GM03348 (cell line): ENCODE measurements at places on chromosomes 13 and 19.
A peak's percentile ranks its signal among the peaks of the same experiment; 100 is the strongest.

- peak; percentile 94 for DNase-seq
Measured at GRCh38 chr19:56538761-56539263, at the start of gene ZFP28. Gene ZFP28, plus strand, starts transcription at chr19:56538948. Its CDS starts 71 bp downstream, at chr19:56539019.

- no peak for DNase-seq
Measured at GRCh38 chr13:102913914-102914313, 68.1 kb downstream of the ERCC5 start.

DNA sequence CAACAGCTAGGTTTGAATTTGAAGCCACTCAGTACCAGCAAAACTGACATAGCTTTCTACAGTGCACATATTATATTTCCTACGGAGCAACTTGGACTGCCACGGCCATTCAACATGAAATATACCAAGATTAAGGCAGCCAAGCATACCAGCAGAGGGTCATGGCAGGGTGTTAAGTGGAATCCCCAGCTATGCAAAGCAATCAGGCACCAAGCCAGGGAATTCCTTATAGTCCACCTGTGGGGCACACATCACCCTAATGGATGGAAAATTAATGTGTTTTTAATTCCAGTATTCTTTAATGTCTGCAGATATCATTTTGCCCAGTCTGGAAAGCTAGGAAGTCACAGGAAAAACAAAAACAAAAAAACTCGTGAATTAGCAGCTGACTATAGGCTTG, 1190.3 kb downstream of the EFNB2 start:
- DNase-seq = no peak

- DNase-seq = no peak
Measured at GRCh38 chr13:71864094-71864985, 2.7 kb downstream of the DACH1 start.

GRCh38 chr19:35727053-35727955, 9.5 kb downstream of the KMT2B start:
- DNase-seq = no peak

- no peak for DNase-seq
Measured at GRCh38 chr19:38055655-38056521, 148.9 kb downstream of the SIPA1L3 start.
